ENCODE measurements at places on chromosomes 2 and 18.

DNA sequence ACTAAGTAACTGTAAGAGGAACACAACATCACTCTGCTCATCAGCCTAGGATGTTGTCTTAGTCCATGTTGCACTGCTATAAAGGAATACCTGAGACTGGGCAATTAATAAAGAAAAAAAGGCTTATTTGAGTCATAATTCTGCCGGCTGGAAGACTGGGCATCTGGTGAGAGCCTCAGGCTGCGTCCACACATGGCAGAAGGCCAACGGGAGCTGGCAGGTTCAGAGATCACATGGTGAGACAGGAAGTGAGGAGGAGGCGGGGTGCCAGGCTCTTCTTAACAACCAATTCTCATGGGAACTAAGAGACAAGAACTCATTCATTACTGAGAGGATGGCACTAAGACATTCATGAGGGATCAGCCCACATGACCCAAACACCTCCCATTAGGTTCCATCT, 46.8 kb downstream of the EPG5 start:
- peak; percentile 36 for DNase-seq

DNA sequence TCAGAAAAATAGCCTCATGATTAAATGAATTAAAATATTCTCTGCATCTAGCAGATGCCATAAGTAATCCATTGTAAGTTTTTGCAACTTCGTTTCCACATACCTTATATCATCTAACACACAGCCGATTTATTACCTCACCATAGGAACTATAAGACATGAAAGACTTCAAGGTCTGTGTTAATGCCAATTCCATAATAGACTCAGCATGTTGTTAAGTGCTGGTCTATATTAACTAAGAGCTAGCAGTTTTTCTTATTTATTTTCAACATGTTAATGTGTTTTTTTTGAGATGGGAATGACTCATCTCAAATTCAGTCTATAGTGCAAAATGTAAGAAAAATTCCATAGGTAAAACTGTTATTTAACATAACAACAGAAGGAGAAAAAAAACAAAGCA, 243.9 kb upstream of the GULP1 start:
- DNase-seq: no peak

DNA sequence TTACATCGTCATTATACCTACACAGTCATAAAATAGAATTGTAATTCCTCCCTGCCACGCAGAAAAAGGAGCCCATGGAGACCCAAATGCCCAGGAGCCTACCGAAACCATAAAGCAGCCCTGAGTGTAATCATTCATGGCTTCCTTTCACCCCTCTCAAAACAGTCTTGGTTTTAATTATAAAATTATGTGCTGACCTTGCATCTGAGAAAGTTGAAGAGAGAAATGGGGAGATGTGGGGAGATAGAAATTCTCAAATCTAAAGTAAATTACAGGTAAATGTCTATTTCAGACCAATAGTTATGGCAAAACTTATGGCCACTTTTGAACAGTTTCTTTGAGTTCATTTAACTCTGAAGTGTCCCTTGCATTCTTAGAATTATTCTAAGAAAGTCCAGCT, 1068.8 kb downstream of the BCL11A start:
- DNase-seq: no peak

DNA sequence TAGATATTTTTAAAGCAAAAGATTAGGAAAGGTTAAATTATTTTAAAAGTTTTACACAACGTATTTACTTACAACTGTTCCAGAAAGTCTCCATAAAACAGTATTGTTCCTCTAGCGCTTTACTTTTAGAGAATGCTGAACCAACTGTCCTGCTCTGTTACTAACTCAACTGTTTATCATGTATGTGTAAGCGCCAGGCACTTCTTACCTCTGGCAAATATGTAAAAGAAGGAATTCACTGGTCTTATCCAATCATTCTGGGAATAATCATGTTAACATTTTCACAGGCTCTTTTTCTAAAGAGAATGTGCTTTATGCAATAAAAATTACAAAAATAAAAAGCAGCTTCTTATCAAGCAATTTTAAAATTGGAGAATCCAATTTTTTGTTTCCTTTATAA, 68.0 kb downstream of the COBLL1 start:
- DNase-seq: no peak

DNA sequence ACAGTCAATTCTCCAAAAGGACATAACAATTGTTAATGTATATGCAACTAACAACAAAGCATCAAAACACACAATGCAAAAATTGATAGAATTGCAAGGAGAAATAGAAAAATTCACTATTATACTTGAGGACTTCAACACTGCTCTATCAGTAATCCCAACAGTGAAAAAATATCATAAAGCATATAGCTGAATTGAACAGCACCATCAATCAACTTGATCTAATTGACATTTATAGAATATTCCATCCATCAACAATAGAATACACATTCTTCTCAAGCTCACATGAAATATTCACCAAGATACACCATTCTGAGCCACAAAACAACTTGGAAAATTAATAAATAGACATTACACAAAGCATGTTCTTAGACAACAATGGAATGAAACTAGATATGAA, 60.1 kb upstream of the ASXL3 start:
- DNase-seq: no peak

GRCh38 chr18:75659535-75660023, 232.1 kb upstream of the SMIM21 start:
- no peak for DNase-seq

DNA sequence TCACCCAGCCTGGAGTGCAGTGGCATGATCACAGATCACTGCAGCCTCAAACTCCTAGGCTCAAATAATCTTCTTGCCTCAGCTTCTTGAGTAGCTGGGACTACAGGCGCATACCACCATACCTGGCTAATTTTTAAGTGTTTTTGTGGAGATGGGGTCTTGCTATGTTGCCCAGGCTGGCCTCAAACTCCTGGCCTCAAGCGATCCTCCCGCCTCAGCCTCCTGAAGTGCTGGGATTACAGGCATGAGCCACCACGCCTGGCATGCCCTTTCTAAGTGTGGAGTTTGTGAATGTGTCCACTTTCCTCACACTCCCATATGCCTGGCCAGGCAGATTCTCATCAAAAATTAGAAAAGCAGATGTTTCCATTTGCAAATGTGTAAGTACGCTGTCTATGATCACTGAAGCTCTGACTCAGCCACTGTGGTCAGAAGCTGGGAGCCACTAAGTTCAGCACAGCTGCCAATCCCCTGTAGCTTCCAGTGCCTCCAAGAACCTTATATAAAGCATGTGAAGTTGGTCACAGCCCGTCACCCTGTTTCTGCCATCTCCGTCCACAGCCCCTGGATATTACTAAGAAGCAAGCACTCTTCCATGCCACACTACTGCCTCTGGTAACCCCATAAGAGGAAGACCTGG, 155.4 kb downstream of the FAM210A start:
- DNase-seq: no peak

GRCh38 chr18:56248610-56249235, 389.7 kb downstream of the TXNL1 start:
- DNase-seq: no peak

DNA sequence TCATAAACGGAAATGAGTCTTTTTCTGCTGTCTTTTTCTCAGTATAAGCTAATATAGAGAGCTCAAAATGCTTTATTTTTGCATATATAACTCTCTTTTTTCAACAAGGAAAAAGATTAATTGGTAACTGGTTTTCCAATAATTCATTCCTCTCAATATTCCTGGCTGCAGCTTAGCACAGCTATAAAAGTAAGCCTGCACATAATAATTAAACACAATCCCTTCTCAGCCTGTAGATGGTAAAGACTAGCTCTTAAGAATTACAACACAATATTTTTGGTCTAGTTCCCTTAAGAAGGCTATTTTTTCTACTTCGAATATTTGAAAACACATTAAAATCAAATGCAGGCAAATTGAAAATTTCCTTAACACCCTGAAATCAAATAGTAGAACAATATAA, 258.0 kb downstream of the DOK6 start:
- DNase-seq: no peak

DNA sequence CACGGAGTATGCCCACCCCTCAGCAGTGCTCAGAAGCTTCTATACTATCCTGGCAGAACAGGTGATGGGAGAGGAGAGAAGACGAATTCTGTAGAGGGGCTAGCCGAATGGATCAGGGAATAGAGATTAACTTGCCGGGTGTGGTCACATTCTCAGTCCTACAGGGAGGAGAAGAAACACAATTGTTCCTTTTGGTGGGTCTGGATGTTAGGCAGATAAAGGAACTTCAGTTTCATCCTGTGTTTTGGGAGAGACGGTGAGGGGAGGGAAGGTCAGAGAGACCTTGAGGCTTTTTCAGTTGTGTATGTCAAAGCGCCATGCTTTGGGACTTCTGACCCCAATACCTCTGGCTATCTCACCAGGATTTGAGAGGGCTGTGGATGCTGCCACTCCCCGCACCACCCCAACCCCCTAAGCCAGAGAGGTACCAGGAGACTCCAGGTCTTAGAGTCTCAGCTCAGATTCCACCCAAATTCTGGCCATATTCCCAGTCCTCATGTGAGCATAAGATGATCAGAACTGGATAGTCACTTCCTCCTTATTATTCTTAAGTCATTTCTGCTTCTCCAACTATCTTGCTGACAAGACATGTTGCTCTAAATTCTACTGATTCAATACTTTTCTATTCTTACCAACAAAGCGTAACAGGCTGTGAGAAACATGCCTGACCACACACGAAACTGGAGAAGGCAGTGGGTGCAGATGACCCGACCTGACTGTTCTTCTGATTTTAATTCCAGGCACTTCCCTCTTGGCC, 2.3 kb upstream of the TMEM37 start:
- no peak for DNase-seq

DNA sequence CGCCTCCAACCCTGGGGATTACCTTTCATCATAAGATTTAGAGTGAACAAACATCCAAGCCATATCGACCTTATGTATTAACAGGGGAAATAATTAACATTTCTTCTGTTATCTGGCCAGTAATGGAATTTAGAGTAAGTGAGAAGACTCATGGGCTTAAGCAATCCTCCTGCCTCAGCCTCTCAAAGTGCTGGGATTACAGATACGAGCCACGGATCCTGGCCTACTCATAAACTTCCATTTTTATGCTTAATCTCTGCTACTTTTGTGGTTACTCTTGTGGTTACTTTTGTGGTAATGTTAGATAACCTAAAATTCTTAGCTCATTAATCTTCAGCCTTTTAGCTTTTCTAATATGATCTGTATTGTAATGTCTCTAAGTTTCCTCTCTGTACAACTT, 159.3 kb upstream of the SLC8A1 start:
- DNase-seq: no peak

- no peak for DNase-seq
These were observed 29.5 kb upstream of the TMEM37 start for GRCh38 chr2:119402106-119402505.

- no peak for DNase-seq
These were observed 17.3 kb downstream of the NOL4 start for GRCh38 chr18:34207344-34207851.

- no peak for DNase-seq
These were observed 270.5 kb downstream of the TRIB2 start for GRCh38 chr2:12987246-12987645.

GRCh38 chr2:37855283-37856041, 69.6 kb upstream of the RMDN2 start:
- no peak for DNase-seq

DNA sequence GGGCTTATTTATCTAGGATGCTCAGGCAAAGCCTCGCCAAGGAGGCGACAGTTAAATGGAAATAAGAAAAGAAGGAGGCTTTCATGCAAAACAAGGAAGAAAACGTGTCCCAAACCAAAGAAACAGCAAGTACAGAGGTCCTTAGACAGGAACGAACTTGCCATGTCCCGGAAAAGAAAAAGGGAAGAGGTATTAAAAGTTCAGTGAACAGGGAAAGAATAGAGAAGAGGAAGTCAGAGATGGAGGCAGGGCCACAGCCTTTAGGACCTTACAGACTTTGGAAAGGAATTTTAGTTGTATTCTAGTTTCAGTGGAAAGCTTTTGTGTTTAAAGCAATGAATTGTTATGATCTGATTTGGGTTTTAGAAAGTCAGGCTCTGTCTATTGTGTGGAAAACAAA, 22.1 kb downstream of the IKZF2 start:
- DNase-seq: no peak

DNA sequence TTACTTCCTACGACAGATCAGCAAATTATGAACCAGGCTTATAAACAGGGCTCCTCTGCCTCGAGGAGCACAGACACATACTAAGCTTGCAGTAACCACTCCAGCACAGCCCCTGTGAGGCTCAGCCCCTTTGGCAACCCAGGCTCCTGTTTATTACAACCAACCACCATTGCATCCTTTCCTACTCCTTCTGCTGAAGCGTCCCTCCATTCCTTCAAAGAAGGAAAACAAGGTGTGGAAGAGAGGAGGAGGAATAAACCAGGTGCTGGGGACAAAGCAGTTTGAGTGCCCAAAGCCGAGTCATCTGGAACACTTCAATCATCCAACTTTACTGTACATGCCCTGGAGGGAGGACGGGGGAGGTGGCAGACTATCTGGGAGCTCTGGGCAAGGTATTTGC, 87.2 kb upstream of the MGAT4A start:
- no peak for DNase-seq

GRCh38 chr2:240524963-240525718, 32.6 kb downstream of the ANKMY1 start:
- DNase-seq: no peak

DNA sequence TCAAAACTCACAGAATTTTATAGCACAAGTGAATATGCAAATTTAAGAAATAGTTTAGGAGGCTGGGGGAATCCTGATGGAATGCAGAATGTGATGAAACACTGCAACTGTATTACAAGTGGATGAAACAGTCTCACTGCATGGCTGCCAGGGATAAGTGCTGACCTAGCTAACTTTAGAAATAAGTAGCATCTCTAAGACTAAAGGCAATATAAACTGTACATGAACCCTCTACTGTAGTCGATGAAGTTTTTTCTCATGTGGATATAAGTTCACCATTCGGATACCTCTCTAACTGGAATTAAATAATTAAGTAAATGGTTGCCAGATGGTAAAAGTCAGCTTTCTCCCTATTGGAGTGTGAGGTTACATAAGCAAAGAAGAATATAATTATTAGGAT, 777.8 kb upstream of the RAB6C start:
- DNase-seq: no peak

- peak; percentile 61 for DNase-seq
These were observed 298.2 kb downstream of the CDCA7 start for GRCh38 chr2:173652767-173653431.

GRCh38 chr2:149661844-149662243, 74.3 kb upstream of the MMADHC start:
- DNase-seq: no peak

GRCh38 chr2:114688241-114688640, 245.8 kb downstream of the DPP10 start:
- DNase-seq: no peak

DNA sequence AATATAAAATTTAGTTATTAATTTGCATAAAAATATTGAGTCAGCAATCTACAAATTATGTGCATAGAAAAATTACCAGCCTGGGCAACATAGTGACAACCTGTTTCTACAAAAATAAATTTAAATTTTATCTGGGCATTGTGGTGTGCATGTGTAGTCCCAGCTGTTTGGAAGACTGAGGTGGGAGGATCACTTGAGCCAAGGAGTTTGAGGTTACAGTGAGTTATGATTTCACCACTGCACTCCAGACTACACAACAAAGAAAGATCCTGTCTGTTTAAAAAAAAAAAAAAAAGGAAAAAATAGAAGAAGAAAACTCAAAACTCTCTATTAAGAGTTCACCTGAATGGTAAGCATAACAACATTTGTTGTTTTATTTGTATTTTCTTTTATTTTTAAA, 1048.4 kb upstream of the CDH2 start:
- no peak for DNase-seq

- no peak for DNase-seq
These were observed 494.0 kb upstream of the MYT1L start for GRCh38 chr2:2825062-2825461.

Data from SW 1271 (cell line).